HepG2 (cell line): ENCODE measurements at places on chromosomes 11 and 22.

DNA sequence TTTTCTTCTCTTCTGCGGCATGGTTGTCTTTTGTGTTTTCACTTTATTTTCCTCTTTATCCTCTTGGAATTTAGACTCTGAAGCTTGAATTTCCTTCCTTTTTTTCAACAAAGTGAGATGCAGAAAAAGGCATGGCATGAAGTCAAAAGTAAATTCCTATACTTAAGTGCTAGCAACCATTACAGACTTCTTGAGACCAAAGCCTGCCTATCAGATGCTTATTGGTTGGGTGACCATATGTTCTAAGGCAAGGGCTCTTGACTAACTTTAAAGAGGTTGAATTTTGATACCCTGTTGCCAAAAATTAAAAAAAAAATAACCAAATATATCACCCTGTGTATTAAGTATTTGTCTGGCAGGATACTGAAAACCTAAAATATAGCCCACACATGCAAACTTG, 237.4 kb downstream of the TMEM135 start:
- DNase-seq, result no peak
- peaks cover 13% of the 10 kb centered on the region for H3K4me1 ChIP-seq
- H3K4me3 ChIP-seq, result no peak overlapping the region
- no peaks in the 10 kb centered on the region for H3K27me3 ChIP-seq

- H3K27ac ChIP-seq, result no peak overlapping the region
- H3K27me3 ChIP-seq, result no peaks in the 10 kb centered on the region
- DNase-seq, result peak; percentile 2
Observed at GRCh38 chr11:21411104-21411503, 741.7 kb downstream of the NELL1 start.

DNA sequence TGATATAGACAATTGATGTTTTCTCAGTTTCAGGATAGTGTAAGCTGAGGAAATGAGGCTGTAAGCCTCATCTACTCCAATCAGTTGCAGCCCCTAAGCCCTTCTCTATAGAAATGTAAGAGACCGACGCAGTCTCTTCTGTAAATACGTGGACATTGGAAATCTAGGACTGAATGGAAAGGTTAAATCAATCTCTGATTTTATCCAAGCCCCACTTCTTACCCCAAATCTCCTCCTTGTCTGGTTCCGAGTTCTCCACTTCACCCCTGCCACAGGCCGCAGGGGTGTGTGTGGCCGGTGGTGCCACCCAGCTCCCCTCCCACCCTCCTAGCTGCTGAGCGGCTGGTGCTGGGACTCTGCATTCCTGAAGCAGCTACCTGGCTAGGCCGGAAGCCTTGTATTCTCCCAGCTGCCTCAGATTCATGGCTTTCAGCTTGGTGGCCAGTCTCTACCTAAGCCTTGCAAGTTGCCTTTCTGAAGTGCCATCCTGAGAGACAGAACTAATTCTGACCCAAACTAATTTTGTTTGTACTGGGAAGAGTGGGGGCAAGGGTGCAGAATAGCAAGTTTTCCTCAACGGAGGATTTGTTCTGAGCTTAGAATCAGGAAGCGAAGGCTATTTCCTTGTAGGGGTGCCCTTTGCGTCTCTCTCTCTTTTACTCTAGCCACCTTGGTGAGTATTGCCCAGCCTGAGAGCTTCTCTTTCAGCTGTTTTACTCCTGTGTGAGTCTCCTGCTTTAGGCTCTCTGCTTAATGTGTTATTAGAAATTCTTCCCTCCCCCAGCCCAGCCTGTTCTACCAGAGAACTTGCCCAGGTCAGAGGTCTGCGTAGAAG, 749 bp downstream of the VWA5A start:
- H3K27me3 ChIP-seq, result no peaks in the 10 kb centered on the region
- peaks cover 16% of the 10 kb centered on the region for H3K4me1 ChIP-seq
- H3K4me3 ChIP-seq, result peak overlapping the region; percentile 47
- no peaks in the 10 kb centered on the region for H3K36me3 ChIP-seq
- no peak for DNase-seq

- H3K4me1 ChIP-seq, result no peaks in the 10 kb centered on the region
- H3K27me3 ChIP-seq, result peaks cover 6% of the 10 kb centered on the region; the same call in 2 of the 3 replicates
- H3K36me3 ChIP-seq, result no peaks in the 10 kb centered on the region
Observed at GRCh38 chr11:69194396-69194795, 38.7 kb downstream of the SMIM38 start.

DNA sequence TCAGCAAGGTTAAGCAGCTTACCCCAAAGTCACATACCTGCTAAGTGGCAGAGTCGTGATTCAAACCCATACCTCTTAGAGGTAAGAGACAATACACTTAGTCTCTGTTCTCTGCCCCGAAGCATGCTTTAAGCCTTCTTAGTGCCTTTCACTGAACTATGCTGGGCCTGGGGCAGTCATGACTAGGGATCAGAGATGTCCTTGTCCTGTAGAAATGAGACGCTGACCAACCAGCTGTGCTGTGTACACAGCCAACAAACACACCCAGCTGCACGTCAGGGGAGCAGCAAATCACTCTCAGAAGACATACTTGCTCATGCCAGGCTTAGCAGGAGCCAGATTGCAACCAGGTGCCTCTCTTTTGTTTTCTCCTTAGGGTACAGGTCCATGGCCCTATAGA, 255.7 kb downstream of the BUD13 start:
- no peaks in the 10 kb centered on the region for H3K36me3 ChIP-seq
- no peak overlapping the region for H3K27ac ChIP-seq
- no peak overlapping the region for H3K4me3 ChIP-seq
- H3K4me1 ChIP-seq, result no peaks in the 10 kb centered on the region
- no peaks in the 10 kb centered on the region for H3K27me3 ChIP-seq
- DNase-seq, result no peak

GRCh38 chr22:18970176-18970947, 34.3 kb upstream of the PRODH start:
- no peak overlapping the region for H3K27ac ChIP-seq
- DNase-seq, result no peak
- peaks cover 16% of the 10 kb centered on the region for H3K4me1 ChIP-seq
- peaks cover 1% of the 10 kb centered on the region for H3K27me3 ChIP-seq
- peak overlapping the region; percentile 59 for H3K4me3 ChIP-seq
- no peaks in the 10 kb centered on the region for H3K36me3 ChIP-seq

DNA sequence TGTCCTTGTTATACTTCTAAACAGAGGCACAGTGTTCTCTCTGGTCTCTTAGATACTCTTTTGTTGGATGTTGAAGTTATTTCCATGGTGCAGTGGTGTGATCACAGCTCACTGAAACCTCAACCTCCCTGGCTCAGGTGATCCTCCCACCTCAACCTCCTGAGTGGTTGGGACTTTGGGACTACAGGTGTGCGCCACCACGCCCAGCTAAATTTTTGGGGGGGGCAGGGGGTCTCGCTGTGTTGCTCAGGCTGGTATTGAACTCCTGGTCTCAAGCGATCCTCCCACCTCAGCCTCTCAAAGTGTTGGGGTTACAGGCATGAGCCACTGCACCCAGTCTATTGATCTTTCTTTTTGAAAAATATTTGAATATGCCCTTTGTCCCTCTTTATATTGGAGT, 14.9 kb downstream of the ZNF74 start:
- peaks cover 5% of the 10 kb centered on the region for H3K36me3 ChIP-seq
- no peak for DNase-seq
- no peaks in the 10 kb centered on the region for H3K4me1 ChIP-seq
- peaks cover 4% of the 10 kb centered on the region; the same call in 1 of the 3 replicates for H3K27me3 ChIP-seq
- H3K4me3 ChIP-seq, result no peak overlapping the region

- no peaks in the 10 kb centered on the region for H3K36me3 ChIP-seq
- H3K4me1 ChIP-seq, result no peaks in the 10 kb centered on the region
- no peak for DNase-seq
Observed at GRCh38 chr11:105168457-105168856, 28.9 kb upstream of the CARD18 start.

DNA sequence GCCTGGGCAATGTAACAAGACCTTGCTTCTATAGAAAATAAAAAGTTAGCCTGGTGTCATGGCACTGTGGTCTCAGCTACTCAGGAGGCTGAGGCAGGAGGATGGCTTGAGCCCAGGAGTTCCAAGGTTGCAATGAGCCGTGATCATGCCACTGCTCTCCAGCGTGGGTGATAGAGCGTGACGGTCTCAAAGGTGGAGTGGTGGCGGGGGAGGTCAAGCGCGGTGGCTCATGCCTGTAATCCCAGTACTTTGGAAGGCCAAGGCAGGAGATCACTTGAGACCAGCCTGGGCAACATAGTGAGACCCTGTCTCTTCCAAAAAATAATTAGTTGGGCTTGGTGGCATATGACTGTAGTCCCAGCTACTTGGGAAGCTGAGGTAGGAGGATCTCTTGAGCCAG, 16.7 kb upstream of the PISD start:
- no peak overlapping the region for H3K27ac ChIP-seq
- H3K4me1 ChIP-seq, result no peaks in the 10 kb centered on the region
- peaks cover 11% of the 10 kb centered on the region; the same call in 1 of the 3 replicates for H3K36me3 ChIP-seq
- H3K4me3 ChIP-seq, result no peak overlapping the region

GRCh38 chr11:15730263-15730994, 615.7 kb downstream of the INSC start:
- no peaks in the 10 kb centered on the region for H3K36me3 ChIP-seq
- H3K27ac ChIP-seq, result no peak overlapping the region
- H3K4me1 ChIP-seq, result no peaks in the 10 kb centered on the region
- H3K4me3 ChIP-seq, result no peak overlapping the region

DNA sequence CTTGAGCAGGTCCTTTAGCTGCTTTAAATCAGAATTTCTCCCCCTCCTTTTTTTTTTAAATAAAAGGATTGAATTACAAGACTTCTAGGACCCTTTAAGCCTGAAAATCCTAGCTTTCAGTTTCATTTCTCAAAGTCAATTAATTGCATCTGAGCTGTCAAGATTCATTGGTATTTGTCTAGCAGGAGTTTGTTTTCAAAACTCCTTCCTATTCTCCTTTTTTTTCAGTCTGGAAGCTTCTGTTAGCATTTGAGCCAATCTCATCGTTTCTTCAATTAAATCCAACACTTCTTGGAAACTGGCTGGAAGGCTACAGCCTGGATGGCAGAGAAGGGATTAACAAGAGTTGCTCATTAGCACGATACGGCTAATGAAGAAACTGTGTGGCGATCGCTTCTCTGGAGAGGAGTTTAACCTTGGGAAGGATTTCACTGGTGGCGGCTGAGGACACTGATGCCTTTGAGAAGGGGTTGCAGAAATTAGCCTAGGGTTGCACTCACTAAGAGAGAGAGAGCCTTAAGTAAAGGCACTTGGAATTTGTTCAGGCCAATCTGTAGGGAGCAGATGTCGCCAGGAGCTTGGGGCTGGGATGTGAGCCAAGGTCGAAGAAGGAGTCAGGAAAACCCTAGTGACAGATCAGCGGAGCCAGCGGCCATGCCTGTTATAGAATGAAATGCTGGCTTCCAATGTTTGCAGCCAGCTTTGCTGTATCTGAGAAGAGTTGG, 43.8 kb upstream of the API5 start:
- DNase-seq, result no peak
- H3K36me3 ChIP-seq, result no peaks in the 10 kb centered on the region
- peaks cover 14% of the 10 kb centered on the region; the same call in 2 of the 3 replicates for H3K27me3 ChIP-seq
- H3K27ac ChIP-seq, result no peak overlapping the region
- H3K4me3 ChIP-seq, result no peak overlapping the region

DNA sequence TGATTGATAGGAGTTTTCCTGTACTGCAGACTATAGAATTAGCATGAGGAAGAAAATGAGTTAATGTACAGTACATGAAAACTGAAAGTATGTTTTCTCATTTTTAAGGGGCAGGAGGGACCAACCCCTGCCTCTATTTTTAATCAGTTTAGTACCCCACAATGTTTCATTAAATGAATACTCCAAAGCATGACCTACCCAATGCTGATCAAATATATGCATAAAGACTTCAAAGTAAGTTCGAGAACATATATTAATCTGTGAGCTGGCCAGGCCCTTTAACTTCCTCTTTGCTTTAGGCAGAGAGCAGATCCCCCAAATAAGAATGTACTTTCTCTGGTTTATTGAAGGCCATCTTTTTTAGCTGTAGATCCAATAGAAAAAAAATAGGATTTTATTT, 161.0 kb downstream of the FCHSD2 start:
- H3K36me3 ChIP-seq, result peaks cover 56% of the 10 kb centered on the region
- no peak for DNase-seq
- H3K27me3 ChIP-seq, result no peaks in the 10 kb centered on the region
- peaks cover 6% of the 10 kb centered on the region; the same call in 1 of the 2 replicates for H3K4me1 ChIP-seq
- H3K4me3 ChIP-seq, result no peak overlapping the region

GRCh38 chr11:78094250-78094649, 14.6 kb upstream of the NDUFC2 start:
- peaks cover 8% of the 10 kb centered on the region; the same call in 1 of the 3 replicates for H3K36me3 ChIP-seq
- H3K4me3 ChIP-seq, result no peak overlapping the region
- peaks cover 49% of the 10 kb centered on the region for H3K4me1 ChIP-seq
- H3K27ac ChIP-seq, result no peak overlapping the region
